ENCODE measurements at places on chromosomes 3 and 15.

DNA sequence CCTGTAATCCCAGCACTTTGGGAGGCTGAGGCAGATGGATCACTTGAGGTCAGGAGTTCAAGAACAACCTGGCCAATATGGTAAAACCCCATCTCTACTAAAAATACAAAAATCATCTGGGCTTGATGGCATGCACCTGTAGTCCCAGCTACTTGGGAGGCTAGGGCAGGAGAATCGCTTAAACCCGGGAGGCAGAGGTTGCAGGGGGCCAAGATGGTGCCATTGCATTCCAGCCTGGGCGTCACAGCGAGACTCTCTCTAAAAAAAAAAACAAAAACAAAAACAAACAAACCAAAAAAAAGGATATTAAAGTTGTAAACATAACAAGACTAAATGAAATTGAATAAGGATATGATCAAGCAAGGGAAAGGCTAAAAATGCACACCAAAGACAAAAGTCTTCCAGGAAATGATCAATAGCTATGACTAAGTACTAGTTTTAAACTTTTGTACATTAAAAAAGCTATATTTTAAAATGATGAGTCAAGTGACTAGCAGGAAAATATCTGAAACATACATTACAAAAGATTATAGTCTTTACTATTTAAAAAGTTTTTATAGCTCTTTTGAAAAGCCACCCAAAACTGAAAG, 28.6 kb downstream of the KLHL6 start:
- DNase-seq, result no peak

GRCh38 chr15:53808058-53808706, 48.7 kb upstream of the WDR72 start:
- DNase-seq, result no peak

- DNase-seq, result no peak
Measured at GRCh38 chr3:30407651-30408050, 198.8 kb upstream of the TGFBR2 start.

DNA sequence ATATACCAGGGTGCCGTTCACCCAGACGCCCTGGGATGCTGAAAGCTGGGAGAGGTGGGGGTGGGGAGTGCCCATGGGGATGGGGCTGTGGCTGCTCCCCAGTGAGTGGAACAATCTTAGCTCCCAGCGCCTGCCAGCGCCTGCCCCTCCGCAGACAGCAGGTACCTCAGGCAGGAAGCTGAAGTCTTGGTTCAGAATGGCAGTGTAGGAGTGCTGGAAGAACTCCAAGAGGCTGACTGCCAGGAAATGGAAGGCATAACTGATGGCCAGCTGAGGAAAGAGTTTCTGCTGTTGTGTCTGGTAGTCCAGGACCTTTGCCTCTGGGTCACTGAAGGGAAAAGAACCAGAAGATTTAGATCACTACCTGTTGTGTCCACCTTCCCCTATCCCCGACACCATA, 8.4 kb downstream of the ACOX2 start:
- no peak for DNase-seq

DNA sequence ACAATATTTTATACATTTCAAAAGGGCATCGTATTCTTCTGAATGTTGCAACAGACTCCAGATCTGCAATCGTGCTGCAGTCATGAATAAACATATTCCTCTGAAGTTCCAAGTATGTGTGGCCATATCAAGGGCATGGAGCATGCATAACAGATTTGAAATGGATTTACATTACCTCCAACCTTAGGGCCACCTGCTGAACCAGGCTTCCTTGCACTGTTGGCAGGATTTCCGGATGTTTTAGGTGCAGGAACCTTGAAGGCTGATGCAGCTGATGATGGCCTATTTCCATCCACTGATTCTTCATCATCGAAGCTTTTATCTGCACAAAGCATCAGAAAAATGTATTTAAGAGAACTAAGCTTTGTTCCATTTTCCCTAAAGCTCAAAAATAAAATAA, 73.5 kb downstream of the CLASP2 start:
- no peak for DNase-seq

DNA sequence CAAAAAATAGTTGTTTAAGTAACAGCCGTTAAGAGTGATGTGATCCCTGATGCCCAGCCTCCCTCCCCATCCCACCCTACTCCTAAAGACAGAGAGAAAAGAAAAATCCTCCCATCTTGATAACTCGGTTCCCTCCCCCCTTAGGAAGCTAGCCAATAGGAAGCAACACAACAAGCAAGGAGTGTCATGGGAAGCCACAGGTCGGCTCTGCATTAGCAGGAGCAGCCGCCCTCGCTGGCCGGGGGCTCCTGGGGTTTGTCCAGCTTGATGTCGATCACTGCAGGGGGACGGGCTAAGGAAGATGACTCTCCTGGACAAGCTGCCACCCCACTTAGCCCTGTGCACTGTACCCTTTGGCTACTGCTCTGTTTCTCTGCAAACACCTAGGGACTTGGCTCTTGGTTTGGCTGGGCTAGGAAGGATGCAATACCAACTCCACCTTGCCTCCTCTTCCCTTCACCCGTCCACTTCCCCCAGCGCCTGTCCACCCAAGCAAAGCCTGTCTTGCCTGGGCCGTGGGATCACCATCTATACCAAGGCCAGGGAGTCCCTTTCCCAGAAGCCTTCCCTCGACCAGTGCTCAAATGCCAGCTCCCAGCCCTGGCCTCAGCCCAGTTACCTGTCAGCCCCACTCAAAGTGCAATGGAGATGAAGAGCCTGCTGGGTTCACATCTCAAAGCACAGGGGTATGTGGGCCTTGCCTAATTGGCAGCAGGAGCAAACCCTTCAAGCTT, 23.1 kb downstream of the SRPRB start:
- no peak for DNase-seq

GRCh38 chr15:89358755-89359439, 24.3 kb upstream of the POLG start:
- peak; percentile 52 for DNase-seq

GRCh38 chr3:134251731-134252391, 1.2 kb upstream of the RYK start:
- no peak for DNase-seq

GRCh38 chr15:67107014-67107812, 41.8 kb downstream of the SMAD3 start:
- DNase-seq, result no peak

DNA sequence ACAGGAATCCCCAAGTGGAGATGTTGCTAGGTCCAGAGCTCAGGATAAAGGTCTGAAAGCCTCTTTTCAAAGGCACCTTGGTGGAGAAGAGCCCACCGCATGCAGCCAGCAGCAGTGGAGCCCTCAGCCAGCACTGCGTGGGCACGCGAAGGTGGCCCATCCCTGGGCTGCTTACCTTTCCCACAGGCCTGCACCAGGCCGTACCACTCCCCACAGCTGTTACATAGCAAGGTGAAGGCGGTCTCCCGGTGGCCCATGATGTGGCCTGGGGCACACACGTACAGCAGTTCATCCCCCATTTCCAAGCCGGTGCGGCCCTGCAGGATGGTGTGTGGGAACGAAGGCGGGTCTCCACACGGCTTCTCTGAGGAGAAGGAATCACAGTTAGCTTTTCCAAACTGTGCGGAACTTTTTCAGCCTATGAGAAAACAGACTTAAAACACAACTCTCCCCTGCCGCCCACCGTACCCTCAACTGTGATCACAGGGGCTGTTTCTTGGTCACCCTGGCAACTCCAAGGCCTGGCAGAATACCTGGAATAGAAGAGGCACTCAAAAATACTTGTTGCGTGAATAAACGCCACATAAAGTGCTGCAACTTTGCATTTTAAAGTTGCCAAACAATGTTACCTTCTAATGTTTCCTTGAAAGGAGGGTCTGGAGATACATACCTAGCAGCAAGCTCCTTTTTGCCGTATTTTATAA, 43.7 kb downstream of the SUSD5 start:
- no peak for DNase-seq

DNA sequence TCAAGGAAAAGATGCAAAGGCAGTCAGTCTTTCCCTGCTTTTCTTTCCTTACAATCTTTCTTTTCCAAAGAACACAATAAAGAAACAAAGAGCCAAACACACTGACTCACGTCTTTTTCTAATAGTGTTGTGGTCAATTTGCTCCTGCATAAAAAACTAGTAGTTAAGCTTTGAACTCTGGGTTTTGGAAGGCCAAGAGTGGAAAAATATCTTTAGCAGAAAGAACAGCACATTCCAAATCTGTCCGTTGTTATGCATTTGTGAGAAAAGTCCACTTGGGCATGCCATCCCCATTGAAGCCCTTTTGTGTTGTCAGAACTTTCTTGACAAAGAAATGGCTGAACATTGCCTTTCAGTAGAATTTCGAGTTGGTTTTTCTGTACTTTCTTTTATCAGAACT, 18.2 kb downstream of the COL8A1 start:
- DNase-seq, result no peak

DNA sequence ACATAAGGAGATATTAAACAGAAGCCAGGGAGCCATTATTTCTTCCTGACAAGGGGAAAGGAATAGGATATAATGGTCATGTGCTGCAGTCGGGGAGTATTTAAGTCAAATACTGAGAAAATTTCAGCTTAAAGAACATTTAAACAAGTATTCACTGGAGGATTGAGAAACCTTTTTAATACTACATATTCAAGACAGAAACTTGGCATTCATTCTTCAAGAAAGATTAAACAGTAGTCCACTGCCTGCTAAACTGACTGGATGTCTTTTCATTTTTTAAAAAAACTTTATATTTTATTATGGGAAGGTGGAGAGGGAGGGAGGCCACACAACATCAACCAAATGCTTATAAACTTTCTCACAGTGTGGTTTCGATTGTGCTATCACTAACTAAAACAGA, 107.4 kb upstream of the CBLB start:
- DNase-seq, result no peak

- no peak for DNase-seq
Measured at GRCh38 chr3:127651516-127652172, 21.1 kb upstream of the ABTB1 start.

DNA sequence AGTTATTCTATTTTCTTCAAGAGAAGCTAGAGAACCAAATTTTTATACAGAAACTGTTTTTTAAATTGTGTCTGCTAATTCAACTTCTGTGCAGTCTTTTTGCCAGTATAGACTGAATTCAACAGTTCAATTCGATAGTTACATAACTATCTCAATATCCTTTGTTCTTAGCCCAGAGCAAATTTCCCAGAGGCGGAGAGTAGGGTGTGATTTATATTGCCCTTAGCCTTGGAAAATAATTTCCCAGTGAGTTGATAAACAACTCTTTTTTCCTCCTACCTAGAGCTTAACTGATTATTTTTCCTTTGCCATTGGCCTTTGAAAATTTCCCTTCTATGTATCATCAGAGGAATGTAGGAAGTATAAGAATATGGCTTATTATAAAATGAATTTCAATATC, 420.5 kb downstream of the NSUN3 start:
- DNase-seq, result no peak

DNA sequence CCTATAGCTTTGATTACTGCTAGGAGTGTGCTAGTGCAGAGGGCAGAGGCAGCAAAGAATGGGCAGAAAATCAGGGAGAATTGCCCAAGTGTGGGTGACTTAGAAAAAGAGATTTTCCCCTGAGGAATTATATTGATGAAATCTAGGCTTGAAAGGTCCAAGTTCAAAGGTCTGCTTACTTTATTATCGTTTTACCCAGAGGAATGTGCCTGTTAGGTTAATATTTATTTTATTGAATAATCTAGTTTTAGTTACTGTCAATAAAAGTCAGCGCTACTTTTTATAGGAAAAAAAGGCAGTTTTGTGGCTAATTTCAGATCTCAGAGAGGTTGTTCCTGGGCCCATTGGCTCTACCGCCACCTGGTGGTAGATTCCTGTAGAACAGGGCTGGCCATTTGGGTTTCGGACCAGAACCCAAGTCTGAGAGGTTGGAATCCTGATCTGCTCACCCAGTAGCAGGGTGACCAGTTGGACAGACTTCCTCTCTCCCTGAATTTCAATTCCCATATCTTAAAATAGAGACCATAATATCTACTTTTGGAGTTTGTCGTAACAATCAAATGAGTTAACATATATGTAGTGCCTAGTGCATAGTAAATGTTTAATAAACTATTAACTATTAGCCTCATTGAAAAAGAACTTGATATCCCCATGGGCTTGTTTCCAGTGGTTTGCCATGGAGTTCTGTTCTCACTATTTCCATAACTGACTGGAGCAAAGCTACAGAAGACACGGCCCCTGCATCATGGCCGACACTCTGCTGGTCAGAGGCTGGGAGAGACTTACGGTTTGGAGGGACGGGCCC, 62.7 kb upstream of the ZNF148 start:
- peak; percentile 17 for DNase-seq

GRCh38 chr15:78200276-78200930, 34.0 kb downstream of the ACSBG1 start:
- DNase-seq, result no peak

- no peak for DNase-seq
Measured at GRCh38 chr3:184619787-184620430, 58.3 kb downstream of the EPHB3 start.

- DNase-seq, result no peak
Measured at GRCh38 chr3:159649951-159650350, 338.7 kb upstream of the IL12A start.

DNA sequence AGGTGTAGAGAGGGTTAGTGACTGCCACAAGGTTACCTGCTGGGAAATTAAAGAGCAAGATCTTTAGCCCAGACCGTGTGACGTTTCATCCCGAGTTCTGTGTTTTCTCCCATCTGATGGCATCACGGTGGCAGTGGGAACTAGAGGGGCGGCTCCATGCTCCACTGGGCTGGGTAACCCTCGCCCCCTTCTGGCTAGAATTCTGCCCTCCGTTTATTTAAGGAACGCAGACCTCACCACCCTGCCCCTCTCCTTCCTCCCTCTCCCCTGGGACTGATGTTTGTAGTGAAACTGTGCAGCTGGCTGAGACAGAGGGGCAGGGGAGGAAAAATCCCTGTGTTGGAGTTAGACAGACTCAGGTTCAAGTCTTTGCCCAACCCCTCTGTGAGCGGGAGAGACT, 65.6 kb downstream of the ITGA11 start:
- DNase-seq, result no peak

DNA sequence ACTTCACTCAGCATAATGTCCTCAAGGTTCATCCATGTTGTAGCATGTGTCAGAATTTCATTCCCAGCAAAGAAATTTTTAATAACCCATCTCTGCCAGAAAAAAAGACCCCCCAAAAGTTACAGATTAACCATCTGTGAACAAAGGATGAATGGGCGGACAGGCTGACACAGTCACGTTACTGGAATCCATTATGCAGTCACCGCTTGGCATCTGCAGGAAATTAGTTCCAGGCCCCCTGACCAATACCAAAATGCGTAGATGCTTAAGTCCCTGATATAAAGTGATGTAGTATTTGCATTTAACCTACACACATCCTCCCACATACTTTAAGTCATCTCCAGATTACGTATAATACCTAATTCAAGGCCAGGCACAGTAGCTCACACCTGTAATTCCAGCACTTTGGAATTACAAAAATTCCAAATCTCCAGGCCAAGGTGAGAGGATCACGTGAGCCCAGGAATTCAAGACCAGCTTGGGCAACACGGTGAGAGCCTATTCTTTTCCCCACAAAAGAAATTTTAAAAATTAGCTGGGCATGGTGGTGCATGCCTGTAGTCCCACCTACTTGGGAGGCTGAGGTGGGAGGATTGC, 1.5 kb upstream of the SLC12A8 start:
- no peak for DNase-seq

- no peak for DNase-seq
Measured at GRCh38 chr15:99106417-99107220, 1.7 kb downstream of the SYNM start.
